ENCODE measurements at places on chromosomes 2 and 18.

DNA sequence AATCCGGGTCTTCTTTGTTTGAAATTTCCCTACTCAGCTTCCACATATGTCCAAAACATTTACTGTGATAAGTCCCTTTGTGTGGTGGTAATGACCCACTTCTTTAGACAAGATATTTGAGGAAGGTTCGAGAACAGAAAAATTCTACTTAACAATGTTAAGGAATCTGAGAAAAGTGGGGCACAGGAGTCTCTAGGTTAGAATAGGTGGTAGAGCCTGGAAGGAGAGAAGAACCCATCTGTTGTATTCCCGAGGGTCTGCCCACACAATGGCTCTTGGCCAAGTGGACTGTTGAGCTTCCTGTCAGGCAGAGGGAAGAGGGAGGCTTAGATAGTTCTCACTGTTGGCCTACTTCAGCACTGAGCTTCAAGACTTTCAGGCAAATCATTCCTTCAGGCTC, 4.3 kb downstream of the IGFBP2 start:
- DNase-seq: no peak

DNA sequence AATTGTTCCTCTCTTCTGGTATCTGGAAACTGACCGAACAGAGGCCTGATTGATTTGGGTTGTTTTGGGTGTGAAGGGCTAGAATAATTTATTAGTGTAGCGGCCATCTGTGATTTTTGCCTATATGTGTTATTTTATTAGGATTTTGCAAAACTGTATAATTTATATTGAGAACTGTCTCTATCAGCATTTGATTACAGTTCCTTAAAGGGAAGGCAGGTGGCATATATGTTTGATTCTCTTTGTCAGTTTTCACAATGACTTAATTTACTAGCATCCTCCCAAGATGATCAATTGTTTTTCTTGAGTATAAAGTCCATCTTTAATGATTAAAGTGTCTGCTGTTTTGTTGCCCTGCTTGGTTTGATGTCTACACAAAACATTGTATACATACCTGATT, 4.5 kb downstream of the NBEAL1 start:
- no peak for DNase-seq

- no peak for DNase-seq
Measured at GRCh38 chr2:100934504-100935371, 67.4 kb upstream of the RPL31 start.

- no peak for DNase-seq
Measured at GRCh38 chr2:189874586-189875320, 90.5 kb downstream of the PMS1 start.

GRCh38 chr18:10895976-10896375, 253.4 kb downstream of the PIEZO2 start:
- no peak for DNase-seq

DNA sequence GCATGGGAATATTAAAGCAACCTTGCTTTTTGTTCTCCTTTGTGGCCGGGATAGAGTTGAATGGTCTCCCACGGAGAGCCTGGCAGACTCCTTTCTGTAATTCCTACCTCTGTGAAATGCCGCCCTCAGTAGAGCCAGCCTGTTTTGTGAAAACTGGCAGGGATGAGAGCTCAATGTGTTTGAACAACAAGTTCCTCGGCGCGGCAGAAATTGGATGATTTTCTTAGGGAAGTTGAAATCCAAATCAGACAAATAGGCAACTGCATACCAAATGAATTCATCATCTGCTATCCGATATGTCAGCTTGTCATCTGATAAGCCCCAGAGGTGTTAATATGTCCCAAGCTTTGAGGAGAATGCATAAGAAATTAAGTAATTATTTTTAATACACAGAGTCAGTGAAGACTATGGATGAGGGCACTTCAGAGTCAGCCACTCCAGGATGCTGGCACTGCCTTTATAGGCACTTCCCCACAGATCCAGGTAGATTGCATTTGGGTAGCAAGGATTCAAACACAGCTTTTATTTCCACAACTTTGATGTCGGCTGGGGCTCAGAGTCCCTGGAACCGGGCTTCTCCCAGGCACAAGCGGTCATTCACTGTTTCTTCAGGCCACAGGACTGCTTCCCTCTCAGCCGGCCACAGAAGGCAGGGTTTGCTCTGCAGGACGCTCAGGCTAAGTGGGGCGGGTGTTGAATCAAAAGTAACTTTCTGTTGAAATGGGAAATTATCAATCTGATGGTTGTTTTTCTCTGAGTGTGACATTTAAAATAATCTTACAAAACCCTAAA, 82.8 kb upstream of the REV1 start:
- DNase-seq: no peak

DNA sequence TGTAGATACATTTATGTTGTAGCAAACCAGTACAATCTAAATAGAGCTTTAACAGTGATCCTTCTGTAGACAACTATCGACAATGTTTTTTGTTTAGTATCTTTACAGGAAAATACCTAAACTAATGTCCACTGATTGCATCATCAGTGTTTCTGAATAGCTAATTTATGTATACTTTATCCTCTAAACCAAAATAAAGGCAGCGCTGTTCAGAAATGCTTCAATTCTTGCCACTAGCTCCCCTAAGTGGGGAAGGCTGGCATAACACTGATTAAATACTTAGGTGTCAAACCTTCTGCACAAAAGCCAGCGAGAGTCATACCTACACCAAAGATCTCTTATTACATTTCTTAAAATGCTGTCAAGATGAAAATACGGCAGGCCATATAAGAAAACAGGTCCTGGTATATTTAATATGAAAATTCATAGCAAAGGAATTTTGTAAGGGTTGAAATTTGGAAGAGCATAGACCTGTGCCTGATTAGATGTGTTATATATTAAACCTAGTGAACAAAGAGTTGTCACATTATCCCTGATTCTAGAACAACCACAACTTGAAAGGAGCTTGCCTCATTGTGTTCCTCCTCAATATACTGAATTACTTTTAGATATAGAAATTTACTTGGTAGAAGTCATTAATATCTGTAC, 1693.4 kb upstream of the SLC39A10 start:
- peak; percentile 57 for DNase-seq

- no peak for DNase-seq
Measured at GRCh38 chr2:31296641-31297287, 62.8 kb downstream of the EHD3 start.

DNA sequence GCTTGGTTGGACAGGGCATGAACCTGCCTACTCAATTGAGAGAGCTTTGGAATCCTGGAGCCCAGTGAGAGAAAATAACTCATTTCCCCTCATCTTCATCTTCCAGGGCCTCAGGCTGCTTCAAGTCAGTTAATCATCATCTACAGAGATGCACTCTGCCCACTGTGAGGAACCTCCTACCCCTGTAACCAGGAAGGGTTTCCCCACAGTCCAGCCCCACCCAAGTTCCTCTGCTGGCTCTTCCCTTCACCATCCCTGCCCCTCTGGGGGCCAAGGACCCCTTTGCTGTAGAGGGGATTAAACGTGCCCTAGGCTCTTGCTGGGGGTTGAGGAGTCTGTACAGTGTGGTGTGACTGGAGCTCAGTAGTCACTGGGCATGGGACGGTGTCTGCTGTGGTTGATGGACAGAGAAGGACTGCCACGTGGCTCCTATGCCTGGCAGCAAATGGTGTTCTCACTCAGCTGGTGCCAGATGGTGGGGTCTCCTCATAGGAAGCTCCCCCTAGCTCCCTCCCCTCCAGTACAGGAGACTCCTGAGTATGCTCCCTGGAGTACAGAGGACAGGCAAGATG, 29.5 kb upstream of the LGALSL start:
- DNase-seq: no peak

- no peak for DNase-seq
Measured at GRCh38 chr2:234690569-234691213, 193.8 kb upstream of the ARL4C start.

DNA sequence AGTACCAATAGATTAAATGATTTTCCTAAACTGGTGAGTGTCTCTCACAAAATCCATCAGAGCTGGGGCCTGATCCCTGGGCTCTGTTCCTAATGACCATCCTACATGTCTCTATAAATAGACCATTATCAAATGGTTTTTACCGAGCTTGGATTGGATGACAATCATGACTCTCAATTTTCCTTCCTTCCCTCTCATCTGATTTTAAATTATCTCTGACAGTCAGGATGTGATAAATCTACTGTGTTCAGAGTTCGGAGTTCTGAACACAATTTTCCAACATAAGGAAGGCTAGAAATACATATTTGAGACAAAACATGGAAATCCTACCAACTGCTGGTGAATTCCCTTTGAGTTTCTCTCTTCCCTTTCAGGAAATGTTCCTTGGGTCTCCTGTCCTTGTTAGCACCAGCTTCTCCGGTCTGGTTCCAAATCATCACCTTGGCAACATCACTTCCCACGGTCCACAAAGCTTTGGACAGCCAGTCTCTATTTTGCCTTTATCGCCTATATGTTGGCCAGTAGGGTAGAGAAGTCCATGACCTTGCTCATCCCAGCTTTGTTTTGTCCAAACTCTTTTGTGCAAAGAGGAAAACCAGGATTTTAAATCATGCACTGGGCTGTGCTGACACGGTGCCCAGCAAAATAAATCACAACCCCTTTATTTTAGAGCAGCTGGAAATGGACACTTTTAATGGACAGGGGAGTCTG, 139.6 kb upstream of the ITGA6 start:
- DNase-seq: no peak

GRCh38 chr2:196160101-196160500, 11.3 kb downstream of the STK17B start:
- peak; percentile 60 for DNase-seq

DNA sequence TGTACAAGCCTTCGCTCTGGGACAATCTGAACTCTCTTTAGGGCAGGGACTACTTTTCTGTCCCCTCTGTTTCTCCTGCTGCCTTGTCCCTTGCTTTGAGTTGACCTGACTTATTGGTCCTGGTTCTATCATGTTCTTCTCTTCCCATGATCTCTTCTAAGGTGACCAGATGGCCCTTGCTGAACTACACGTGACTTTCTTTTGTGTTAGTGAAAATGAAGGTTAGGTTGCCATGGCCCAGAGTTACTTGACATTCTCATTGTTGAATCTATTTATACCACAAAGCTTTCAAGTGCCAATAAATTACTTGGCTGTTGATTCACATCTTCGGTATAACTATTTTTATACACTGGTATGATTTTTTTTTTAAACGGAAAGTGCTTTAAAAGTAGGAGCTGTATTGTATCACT, 24.4 kb downstream of the MRPL33 start:
- no peak for DNase-seq

- DNase-seq: no peak
Measured at GRCh38 chr18:75317703-75318102, 107.1 kb downstream of the TSHZ1 start.

- no peak for DNase-seq
Measured at GRCh38 chr18:13416848-13417247, 198.3 kb downstream of the LDLRAD4 start.

DNA sequence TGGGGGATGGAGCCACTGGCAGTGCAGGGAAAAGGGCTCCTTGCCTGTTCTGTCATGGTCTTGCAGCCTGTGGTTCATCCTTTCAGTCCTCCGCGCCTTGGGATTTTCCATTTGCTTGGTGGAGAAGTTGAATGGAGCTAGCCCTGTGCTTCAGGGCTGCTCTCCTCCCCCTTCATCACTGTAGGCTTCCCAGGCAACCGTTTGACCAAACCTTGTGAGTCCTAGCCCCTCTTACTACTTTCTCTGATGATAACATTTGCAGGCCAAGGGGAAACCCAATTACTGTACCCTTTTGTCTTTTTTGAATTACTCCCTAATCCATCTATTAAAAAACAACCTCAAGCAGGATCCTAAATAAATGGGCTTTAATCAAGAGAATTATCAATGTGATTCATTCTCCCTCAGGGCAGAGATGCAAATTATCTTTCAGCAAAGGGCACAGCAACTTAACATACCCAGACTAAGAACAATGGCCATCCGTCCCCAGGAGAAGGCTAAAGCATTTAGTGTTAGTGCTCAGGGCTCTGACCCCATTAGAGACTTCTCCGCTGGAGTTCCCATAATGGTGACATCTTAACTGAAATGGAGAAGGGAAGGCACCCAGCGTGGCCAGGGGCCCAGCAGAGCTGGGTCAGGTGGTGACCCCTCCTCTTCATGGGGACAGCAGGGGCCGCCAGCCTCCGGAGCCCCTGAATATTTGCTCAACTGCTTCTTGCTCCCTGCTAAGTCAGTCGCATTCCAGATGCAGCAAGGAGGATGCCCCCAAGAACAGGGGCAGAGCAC, 40.7 kb downstream of the RHOB start:
- DNase-seq: peak; percentile 51

GRCh38 chr2:128395640-128396499, 77.2 kb upstream of the HS6ST1 start:
- no peak for DNase-seq

- DNase-seq: no peak
Measured at GRCh38 chr2:73956218-73956865, 28.4 kb upstream of the TET3 start.

DNA sequence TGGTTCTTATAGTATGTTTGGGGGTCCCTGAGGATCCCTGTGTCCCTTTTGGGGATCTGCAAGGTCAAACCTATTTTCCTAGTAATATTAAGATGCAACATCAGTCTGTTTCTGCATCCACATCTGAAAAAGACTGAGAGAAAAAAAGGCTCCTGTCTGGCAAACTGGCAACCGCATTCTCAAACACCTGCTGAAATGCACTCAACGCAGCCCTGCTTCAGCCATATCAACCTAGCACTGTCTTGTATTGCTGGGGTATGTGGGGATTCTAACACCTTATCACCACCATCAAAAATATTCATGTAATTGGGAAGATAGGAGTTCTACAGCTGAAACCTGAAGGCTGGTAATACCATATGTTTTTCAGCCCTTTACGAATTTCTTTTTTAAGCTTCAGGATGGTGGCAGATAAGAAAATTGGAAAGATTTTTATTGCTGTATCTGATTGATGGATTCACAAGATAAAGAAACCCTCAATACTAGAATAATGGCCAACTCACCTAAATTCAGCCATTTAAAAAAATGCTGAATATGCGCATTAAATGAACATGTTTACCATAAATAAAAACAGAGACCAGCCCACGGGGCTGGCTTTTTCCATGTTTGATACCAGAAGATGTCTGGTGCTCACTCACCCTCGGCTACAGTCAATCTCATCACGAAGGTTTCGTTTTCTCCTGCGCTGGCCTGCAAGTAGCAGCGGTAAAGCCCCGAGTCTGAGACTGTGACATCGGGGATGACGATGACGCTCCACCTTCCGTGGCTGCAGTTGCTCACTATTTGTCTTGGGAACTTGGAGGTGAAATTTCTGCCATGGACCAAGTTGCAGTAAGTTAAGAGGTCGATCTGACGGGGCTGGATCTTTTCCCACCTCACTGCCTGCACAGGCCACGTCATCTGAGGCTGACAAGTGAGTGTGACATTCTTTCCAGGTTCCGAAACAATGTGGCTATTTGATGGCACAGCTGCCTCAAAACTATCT, 52.3 kb downstream of the CD226 start:
- DNase-seq: no peak

- DNase-seq: no peak
Measured at GRCh38 chr18:45324495-45325113, 290.7 kb upstream of the SLC14A2 start.

All from SK-MEL-5 (cell line).